ENCODE measurements at places on chromosomes 11 and 22. TPM values are rescaled to one million over a fixed set of nuclear protein-coding genes. Genes with fewer than 3 reads are reported as not detected.

The SLC22A12 gene
- total RNA-seq: not detected

The TANGO2 gene
- 33.7 TPM for total RNA-seq

The CCDC188 gene
- total RNA-seq: not detected

The KRTAP5-10 gene
- not detected for total RNA-seq

The ELF5 gene
- not detected for total RNA-seq

The PKNOX2 gene
- total RNA-seq: not detected

The PRSS23 gene
- 43.2 TPM for total RNA-seq

The MS4A12 gene
- total RNA-seq: not detected

The SCGB2A2 gene
- not detected for total RNA-seq

The NCF4 gene
- 0.47 TPM for total RNA-seq

The FOLH1 gene
- 0.58 TPM for total RNA-seq

The MUC6 gene
- total RNA-seq: 0.18 TPM

The C11orf87 gene
- not detected for total RNA-seq

The ASRGL1 gene
- 49.8 TPM for total RNA-seq

The CD82 gene
- 5.0 TPM for total RNA-seq

The ZNF280B gene
- 1.7 TPM for total RNA-seq

The OR51M1 gene
- total RNA-seq: not detected

The BDNF gene
- 3.8 TPM for total RNA-seq

The POU2AF2 gene
- total RNA-seq: not detected

The RASSF10 gene
- total RNA-seq: not detected

The RFPL3 gene
- total RNA-seq: not detected

The NLRP14 gene
- not detected for total RNA-seq

The MRPL16 gene
- total RNA-seq: 111 TPM
